ENCODE measurements at places on chromosomes 16 and 17. TPM values are rescaled to one million over a fixed set of nuclear protein-coding genes. Genes with fewer than 3 reads are reported as not detected.
A peak's percentile ranks its signal among the peaks of the same experiment; 100 is the strongest.

DNA sequence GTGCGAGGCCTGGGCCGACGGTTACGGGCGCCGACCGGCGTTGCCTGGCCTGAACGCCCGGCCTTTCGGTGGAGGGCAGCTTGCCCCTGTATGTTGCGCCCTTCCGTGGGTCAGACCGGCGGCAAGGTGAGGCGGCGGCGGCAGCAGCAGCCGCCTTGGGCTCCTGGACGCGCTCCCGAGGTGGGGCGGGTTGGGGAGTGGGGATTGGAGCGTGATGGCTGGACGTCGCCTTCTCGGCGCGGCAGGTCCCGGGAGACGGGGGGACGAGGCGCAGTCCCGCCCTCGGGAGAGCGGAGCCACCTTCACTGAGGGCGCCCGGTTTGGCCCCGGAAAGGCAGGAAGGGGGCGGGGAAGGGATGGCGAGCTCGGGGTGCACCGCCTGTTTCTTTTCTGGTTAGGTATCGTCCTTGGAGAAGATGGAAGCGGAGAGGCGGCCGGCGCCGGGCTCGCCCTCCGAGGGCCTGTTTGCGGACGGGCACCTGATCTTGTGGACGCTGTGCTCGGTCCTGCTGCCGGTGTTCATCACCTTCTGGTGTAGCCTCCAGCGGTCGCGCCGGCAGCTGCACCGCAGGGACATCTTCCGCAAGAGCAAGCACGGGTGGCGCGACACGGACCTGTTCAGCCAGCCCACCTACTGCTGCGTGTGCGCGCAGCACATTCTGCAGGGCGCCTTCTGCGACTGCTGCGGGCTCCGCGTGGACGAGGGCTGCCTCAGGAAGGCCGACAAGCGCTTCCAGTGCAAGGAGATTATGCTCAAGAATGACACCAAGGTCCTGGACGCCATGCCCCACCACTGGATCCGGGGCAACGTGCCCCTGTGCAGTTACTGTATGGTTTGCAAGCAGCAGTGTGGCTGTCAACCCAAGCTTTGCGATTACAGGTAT, 671 bp downstream of the DGKE start:
- peak overlapping the region; percentile 92 for H3K4me3 ChIP-seq
- peak; percentile 81 for DNase-seq
- no peaks in the 10 kb centered on the region for H3K27me3 ChIP-seq
- H3K4me1 ChIP-seq = peaks cover 61% of the 10 kb centered on the region

- peak; percentile 73 for DNase-seq
- no peak overlapping the region for H3K4me3 ChIP-seq
- peaks cover 39% of the 10 kb centered on the region for H3K4me1 ChIP-seq
Observed at GRCh38 chr16:84088695-84089395, 27.9 kb downstream of the MBTPS1 start.

DNA sequence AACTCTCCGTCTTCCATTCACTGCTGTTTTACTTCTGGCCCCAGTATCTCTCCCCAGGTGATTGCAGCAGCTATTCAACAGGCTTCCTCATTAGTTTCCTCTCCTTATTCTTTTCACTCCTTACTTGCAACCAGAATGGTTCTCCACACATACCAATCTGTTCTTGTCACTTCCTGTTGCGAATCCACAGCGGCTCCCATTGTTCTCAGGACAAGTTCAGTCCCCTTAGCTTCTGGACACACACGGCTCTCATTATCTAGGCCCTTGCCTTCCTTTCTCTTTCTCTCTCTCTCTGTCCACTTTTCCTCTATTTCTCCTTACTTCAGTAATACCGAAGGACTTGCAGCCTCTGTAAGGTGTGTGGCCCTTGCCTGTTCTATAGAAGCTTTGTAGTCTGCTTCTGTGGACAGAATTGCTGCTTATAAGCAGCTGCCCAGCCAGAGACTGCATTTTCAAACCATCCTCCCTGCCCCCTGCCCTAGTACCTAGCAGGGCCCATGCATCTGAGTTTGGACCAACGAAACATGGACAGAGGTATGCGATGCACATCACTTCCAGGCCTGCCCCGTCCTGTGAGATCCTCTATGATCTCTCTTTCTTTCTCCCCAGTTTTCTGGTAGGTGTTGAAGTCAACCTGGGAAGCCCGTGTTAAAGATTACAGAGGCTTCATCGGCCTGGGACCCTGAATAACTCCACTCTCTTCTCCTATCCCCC, 45.7 kb downstream of the VAT1L start:
- H3K27ac ChIP-seq = no peak overlapping the region
- H3K4me1 ChIP-seq = no peaks in the 10 kb centered on the region
- DNase-seq = no peak
- no peak overlapping the region for H3K4me3 ChIP-seq
- no peaks in the 10 kb centered on the region for H3K36me3 ChIP-seq
- H3K27me3 ChIP-seq = peaks cover 7% of the 10 kb centered on the region

DNA sequence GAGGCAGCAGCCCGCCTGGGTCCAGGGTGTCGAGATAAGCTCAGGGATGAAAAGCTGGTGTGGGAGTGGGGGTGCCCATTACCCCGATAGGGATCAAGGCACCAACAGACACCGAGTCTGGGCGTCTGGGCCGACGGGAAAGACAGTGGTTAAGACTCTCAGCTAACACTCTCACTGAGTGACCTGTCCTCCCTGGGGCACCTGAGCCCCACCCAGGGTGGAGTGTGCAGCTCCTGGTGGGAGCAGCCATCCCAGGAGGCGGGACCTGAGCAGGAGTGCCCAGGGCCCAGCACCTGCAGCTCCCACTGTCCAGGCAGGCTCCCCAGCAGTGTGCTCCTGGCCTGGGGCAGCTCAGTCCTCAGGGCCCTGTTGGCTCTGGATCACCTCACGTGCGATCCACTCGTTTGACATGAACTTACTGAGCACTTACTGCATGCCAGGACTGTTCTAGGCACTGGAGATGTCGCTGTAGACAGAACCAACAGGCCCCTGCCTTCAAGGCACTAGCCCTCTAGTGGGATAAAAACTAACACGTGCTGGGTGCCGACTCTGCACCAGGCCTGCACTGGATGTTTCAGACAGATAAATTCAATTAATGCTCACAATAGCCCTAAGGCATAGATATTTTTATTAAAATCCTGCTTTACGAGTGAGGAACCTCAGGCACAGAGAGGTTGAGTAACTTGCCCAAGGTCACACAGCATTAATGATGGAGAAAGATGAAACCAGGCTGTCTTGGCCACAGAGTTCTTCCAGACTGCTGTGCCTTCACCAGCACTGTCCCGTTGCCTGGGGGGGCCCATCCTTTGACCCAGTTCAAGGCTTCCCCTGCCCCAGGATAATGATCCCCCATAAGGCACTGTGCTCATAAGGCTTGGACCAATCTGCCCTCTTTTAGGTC, 1.9 kb downstream of the EVPLL start:
- no peak for DNase-seq
- H3K27ac ChIP-seq = no peak overlapping the region
- no peak overlapping the region for H3K4me3 ChIP-seq

GRCh38 chr16:74713876-74714275, 13.2 kb upstream of the MLKL start:
- no peaks in the 10 kb centered on the region for H3K36me3 ChIP-seq
- H3K4me1 ChIP-seq = peaks cover 5% of the 10 kb centered on the region
- no peaks in the 10 kb centered on the region for H3K27me3 ChIP-seq
- no peak for DNase-seq

DNA sequence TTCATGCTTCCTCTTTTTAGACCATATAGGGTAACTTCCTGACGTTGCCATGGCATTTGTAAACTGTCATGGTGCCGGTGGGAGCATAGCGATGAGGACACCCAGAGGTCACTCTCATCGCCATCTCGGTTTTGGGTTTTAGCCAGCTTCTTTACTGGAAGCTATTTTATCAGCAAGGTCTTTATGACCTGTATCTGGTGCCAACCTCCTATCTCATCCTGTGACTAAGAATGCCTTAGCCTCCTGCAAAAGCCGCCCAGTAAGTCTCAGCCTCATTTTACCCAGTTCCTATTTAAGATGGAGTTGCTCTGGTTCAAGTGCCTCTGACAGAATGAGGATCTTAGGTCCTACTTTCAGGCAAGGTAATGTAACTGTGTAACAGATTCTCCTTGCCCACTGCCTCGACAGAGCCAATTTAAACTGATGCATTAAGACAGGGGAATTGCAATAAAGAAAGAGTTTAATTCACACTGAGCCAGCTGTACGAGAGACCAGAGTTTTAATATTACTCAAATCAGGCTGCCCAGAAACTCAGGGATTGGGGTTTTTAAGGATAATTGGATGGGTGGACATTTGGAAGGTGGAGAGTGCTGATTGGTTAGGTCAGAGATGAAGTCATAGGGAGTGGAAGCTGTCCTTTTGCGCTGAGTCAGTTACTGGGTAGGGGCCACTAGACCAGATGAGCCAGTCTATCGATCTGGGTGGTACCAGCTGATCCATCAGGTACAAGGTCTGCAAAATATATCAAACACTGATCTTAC, 59.9 kb upstream of the ATF7IP2 start:
- no peak overlapping the region for H3K27ac ChIP-seq
- H3K27me3 ChIP-seq = no peaks in the 10 kb centered on the region
- no peak overlapping the region for H3K4me3 ChIP-seq
- H3K36me3 ChIP-seq = peaks cover 6% of the 10 kb centered on the region
- peaks cover 13% of the 10 kb centered on the region for H3K4me1 ChIP-seq

GRCh38 chr16:78639775-78640174, 540.3 kb downstream of the WWOX start:
- no peak overlapping the region for H3K27ac ChIP-seq
- no peak overlapping the region for H3K4me3 ChIP-seq
- peaks cover 1% of the 10 kb centered on the region for H3K36me3 ChIP-seq

- peaks cover 14% of the 10 kb centered on the region for H3K4me1 ChIP-seq
- H3K36me3 ChIP-seq = peaks cover 9% of the 10 kb centered on the region
- peak; percentile 62 for DNase-seq
- no peak overlapping the region for H3K4me3 ChIP-seq
- H3K27me3 ChIP-seq = no peaks in the 10 kb centered on the region
- H3K27ac ChIP-seq = no peak overlapping the region
Observed at GRCh38 chr16:69089091-69089910, 16.2 kb upstream of the HAS3 start.

GRCh38 chr17:27559506-27560481, 71.2 kb upstream of the LGALS9 start:
- H3K4me1 ChIP-seq = peaks cover 20% of the 10 kb centered on the region
- H3K27me3 ChIP-seq = no peaks in the 10 kb centered on the region
- no peak overlapping the region for H3K27ac ChIP-seq
- DNase-seq = no peak

GRCh38 chr16:83666449-83666848, 141.3 kb upstream of the HSBP1 start:
- H3K4me1 ChIP-seq = no peaks in the 10 kb centered on the region
- no peaks in the 10 kb centered on the region for H3K27me3 ChIP-seq
- H3K4me3 ChIP-seq = no peak overlapping the region
- no peak for DNase-seq
- no peak overlapping the region for H3K27ac ChIP-seq

DNA sequence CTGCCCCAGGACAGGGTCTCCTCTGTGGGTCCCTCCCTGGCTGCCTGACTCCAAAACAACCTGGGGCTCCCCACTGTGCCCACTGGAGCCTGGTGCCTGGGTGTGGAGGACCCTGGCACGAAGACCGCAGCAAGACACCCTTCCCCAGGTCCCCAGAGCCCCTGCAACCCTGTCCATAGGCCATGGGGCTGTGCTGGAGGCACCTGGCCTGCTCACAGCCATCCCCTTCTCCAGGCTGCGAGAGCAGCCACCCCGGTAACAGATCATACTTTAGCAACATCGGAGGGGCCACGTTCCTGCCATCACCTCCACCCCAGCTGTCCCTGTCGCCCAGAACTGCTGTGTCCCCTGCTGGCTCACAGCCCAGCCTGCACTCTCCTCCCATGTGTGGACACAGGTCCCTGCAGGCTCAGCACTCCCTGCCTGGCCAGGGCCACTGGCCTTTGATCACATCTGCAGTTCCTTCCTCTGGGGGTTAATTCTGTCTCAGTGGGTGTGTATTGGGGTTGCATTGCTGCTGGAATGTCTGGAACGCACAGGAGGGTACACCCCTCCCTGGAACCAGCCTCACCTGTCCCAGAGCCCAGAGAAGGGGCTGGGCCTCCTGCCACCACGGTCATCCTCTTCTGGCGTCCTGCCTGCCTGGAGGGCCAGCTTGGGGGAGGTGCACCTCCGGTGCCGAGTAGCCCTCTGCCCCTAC, 12.2 kb downstream of the PPL start:
- no peak overlapping the region for H3K4me3 ChIP-seq
- peaks cover 2% of the 10 kb centered on the region for H3K27me3 ChIP-seq
- no peak overlapping the region for H3K27ac ChIP-seq
- H3K36me3 ChIP-seq = peaks cover 4% of the 10 kb centered on the region

DNA sequence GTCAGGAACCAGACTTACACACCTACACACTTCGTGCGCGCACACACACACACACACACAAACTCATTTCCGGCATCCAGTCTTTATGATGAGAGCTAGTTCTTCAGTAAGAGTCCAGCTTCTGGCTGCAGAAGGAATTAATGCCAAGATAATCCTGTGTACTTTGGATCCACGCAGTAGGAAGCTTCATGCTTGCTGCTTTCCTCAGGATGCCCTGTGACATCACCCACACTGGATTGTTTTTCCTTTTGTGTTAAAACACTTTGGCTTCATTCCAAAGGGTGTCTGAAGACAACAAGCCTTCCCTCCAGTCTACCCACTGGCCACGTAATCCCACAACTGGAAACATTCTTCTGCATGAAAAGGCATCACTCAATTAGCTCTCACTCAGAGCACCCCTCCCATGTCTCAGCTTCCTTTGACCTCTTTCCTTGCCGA, 35.4 kb downstream of the KCNJ16 start:
- no peaks in the 10 kb centered on the region for H3K4me1 ChIP-seq
- DNase-seq = no peak
- peaks cover 15% of the 10 kb centered on the region for H3K27me3 ChIP-seq
- no peak overlapping the region for H3K4me3 ChIP-seq

DNA sequence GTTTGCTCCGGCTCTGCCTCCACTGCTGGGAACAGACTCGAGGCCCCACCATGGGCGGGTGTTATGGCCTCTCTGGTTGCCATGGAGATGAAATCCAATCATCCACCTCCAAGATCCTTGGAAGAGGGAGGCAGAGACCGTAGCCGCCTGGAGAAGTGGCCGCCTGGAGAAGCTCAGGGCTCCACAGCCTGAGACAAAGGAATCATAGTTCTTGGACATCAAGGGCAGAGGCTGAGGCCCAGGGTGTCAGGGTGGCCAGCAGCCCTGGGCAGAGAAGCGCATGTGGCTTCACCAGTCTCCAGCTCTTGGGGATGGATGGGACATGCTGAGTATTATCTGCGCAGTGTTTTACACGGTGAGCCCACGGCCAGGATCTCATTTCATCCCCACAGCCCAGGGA, 36.2 kb downstream of the ABR start:
- no peak overlapping the region for H3K27ac ChIP-seq
- DNase-seq = no peak
- H3K4me3 ChIP-seq = no peak overlapping the region
- no peaks in the 10 kb centered on the region for H3K36me3 ChIP-seq
- no peaks in the 10 kb centered on the region for H3K4me1 ChIP-seq

MLKL gene
- 18.8 TPM for total RNA-seq

TTYH2 gene
- total RNA-seq = 7.6 TPM

CCL8 gene
- not detected for total RNA-seq

IGSF6 gene
- total RNA-seq = 0.12 TPM

GFAP gene
- total RNA-seq = not detected

Data from activated CD4-positive, alpha-beta memory T cell treated with anti-CD3 and anti-CD28 coated beads for 36 hours (primary cell).